ENCODE measurements at places on chromosomes 11 and 22.
A peak's percentile ranks its signal among the peaks of the same experiment; 100 is the strongest.

DNA sequence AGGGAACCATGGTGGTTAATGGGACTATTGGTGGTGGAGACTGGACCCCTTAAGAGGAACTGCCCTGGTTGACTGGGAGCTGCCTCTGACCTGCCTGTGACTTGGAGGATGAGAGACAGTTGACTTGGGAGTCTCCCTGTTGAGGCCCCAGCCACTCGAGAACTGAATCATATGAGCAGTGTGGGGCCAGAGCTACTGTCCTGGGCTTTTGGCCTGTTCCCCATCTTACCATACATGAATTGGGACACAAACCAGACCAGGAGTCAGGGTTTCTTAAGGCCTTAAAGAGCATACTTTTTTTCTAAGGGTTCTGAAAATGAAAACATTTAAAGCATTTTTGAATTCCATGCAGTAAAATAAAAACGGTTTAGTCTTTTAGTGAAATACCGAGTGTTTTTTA, 92.8 kb downstream of the TEAD1 start:
- DNase-seq: no peak

GRCh38 chr11:74459584-74459983, 7.8 kb downstream of the KCNE3 start:
- no peak for DNase-seq

- no peak for DNase-seq
Measured at GRCh38 chr11:35344681-35345574, 74.4 kb downstream of the SLC1A2 start.

GRCh38 chr11:85276332-85276731, 350.8 kb downstream of the DLG2 start:
- DNase-seq: no peak

DNA sequence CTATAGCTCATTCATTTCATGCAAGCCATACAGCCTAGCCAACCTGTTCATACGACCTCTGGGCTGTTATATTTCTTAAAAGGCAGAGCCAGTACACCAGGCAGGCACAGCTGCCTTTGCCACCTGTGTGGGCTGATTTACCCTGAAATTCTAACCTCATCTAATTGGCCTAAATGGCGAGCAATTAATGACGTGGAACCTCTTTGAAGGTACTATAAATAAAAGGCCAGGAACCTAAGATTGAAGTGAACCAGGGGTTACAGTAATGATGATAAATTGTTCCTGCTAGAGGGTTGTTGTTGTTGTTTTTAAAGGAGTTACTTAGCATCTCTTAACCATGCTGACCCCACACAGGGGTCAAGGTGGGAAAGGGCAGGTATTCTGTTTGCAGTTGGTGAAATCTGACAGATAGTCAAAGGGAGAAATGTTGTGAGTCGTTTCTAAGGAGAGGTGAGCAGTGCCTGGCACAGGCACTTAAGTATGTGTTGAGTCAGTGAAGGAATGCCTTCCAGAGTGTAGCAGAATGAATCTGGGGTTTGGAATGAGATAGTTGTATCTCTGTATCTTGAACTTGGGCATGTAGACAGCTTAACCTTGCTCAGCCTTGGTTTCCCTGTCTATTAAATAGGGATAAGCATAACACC, 213.5 kb upstream of the NAV2 start:
- no peak for DNase-seq

GRCh38 chr11:19441752-19442553, 201.2 kb upstream of the E2F8 start:
- DNase-seq: no peak

DNA sequence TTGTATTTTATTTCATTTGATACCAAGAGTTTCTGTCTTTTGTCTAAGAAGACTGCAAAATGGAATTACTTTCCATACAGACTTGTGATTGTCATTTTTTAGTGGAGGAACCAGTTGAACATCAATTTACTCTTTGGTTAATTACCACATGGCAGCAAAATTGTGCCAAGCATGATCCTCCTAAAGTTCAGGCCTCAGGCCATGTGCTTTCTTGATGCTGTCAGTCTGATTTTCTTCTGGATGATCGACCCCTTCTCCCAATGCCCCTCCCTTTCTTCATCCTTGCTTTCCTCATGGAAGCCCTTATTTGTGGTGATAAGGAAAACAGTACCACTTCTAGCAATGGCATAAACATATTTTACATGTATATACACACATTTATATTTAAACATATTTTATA, 76.2 kb downstream of the SVIP start:
- DNase-seq: no peak

DNA sequence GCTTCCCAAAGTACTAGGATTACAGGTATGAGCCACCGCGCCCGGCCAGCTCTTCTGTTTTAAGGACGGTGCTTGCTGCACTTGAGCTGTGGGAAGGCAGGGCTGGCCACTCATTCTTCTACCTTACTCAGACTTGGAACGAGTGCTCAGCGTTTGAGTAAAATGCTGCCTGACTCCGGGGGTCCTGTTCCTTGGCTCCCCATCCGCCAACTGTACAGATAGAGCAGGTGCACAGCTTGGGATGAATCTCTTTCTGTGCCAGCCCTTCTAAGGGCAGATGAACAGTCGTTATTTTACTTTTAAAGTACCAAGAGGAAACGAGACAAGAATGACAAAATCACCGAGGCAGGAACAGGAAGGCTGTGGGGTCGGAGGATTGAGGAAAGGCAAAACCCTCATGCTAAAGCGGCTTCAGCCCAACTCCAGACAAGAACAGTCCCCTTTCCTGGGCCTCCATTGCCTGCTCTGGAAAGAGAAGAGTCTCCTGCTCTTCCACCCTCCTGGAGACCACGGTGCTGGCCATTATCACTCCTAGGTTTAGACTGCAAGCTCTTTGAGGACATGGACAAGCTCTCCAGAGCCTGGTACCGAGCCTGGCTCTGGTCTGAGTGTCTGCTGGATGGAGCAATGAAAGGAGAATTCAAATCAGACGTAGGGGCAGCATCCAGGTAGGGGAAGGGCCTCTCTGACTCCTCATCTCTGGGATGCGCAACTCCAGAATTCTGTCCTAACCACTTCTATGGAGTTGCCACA, 1.1 kb upstream of the SUN2 start:
- no peak for DNase-seq

DNA sequence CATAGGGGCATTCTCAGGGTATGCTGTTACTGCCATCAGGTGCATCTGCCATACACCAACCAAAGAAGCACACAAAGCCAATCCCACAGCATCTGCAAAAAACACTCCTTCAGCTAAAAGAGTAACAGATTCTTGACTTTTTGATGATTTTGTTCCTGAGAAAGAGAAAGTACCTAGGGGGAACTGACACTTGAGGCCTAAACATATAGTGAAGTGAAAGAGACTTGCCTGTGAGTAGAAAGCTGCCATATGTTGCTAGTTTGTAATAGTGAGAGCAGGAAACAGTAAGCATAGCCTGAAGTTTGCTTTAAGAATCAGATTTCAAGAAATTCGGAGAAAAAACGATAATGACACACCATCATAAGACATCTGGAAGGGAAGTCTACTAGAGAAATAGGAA, 97.9 kb upstream of the CTSC start:
- DNase-seq: no peak

- DNase-seq: no peak
Measured at GRCh38 chr22:17733466-17733865, 40.8 kb downstream of the BID start.

DNA sequence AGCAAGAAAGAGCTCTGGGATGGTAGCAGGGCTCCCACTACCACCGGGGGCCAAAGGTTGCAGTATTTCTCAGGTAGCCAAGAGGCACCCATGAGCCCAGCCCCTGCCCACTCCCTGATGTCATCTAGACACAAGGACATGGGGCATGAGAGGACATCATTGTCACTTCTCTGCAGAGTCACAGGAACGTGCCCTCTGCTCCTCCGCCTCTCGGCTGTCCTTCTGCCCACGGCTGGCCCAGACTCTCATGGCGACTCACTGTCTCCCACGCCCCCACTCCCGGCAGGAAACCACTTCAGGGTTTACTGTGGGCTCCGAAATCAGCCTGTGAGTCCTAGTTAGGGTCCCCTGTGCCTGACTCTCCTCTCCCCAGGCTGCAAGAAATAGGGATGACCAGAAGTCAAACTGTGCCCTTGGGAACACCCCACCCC, 1.8 kb upstream of the GAL start:
- DNase-seq: no peak

DNA sequence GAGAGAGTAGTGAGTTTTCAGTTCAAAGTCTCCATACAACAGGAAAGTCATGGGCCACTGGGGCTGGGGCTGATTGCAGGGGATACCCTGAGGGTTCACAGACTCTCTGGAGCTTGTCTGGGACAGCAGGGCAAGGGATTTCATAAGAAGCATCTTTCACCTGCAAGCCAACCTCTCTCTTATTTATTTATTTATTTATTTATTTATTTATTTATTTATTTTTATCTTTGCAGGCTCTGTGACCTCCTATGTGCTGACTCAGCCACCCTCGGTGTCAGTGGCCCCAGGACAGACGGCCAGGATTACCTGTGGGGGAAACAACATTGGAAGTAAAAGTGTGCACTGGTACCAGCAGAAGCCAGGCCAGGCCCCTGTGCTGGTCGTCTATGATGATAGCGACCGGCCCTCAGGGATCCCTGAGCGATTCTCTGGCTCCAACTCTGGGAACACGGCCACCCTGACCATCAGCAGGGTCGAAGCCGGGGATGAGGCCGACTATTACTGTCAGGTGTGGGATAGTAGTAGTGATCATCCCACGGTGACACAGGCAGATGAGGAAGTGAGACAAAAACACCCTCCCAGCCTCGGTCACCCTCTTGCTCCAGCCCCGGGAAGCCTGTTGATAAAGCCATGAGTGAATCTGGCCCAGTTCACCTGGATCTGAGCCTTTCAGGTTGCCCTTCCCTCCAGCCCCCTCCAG, 68.4 kb downstream of the GGTLC2 start:
- no peak for DNase-seq

- DNase-seq: peak; percentile 67
Measured at GRCh38 chr11:17384002-17384511, 4.4 kb downstream of the KCNJ11 start.

DNA sequence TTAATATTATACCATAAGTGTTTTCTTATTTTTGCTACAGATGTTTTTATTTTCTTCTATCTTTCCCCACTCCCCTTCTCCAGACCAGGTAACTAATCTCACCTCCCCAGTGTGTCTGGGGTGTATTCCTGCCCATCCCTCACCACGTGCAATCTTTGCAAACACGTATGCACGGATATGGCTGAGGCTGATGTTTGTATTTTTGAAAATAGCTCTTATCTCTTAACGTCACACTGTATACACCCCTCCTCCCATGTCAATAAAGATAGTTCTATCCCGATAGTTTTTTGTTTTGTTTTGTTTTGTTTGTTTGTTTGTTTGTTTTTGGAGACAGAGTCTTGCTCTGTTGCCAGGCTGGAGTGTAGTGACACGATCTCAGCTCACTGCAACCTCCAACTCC, 127.5 kb downstream of the FBXO7 start:
- DNase-seq: no peak

DNA sequence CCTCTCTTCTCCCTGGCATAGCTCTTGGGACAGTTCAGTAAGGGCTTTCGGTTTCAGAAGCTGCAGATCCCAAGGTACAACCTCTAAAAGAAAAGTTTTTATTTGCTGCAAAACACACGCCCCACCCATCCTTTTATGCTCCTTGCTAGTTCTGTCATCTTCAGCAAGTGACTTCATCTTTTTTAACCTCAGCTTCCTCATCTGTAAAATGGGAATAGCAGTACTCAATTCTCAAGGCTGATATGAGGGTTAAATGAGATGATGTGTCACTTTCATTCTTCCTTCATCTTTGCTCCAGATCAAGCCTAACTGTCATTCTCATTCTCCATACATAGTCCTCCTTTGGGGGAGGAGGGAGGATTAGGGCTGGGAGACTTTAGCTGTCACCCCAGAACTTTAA, 90.0 kb upstream of the ALX4 start:
- no peak for DNase-seq

GRCh38 chr11:134343646-134344045, 11.9 kb downstream of the GLB1L2 start:
- DNase-seq: no peak

GRCh38 chr11:47916361-47916841, 64.0 kb upstream of the PTPRJ start:
- no peak for DNase-seq

- no peak for DNase-seq
Measured at GRCh38 chr11:36427079-36427478, 83.0 kb downstream of the TRAF6 start.

DNA sequence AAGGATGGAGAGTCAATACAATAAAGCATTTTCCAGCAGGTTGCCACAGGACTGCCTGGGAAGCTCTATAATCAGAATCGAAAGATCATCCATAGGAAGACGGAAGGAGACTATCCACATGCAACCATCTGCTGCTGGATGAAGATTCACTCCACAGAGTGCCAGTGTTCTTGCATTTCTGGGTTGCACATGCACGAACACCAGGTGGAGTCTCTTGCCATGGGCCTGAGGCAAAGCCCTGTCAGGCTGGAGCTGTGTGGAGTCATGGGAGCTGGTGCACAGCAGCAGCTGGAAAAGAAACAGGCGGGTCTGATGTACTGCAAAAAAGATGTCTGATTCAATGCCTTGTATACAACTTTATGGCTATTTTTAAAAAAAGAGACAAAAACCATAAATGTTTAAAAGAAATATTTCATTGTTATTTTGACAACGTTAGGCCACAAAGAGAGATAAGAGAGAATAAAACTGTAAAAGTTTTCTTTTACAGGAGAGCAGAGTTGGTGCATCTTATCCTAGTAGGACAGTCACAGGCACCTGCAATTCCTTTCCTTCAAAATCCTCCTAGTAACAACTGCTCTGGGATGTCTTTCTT, 12.9 kb upstream of the FAT3 start:
- no peak for DNase-seq

DNA sequence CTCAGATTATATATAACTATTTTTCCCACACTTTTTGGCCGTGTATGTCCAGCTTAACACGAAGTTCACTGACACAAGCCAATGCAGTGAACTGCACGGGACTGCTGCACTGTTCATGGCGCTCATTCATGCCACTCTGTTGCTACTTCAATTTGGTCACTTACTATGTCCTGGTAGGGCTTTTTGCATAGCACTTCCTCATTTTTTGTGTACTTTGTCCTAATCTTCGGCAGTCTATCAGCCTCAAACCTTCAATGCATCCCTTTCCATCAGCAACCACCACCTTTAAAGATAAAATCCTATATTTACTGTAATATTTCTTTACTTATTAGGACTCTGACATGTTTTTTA, 18.7 kb upstream of the ARHGAP32 start:
- no peak for DNase-seq

- no peak for DNase-seq
Measured at GRCh38 chr11:73991471-73992006, 8.9 kb upstream of the UCP2 start.

DNA sequence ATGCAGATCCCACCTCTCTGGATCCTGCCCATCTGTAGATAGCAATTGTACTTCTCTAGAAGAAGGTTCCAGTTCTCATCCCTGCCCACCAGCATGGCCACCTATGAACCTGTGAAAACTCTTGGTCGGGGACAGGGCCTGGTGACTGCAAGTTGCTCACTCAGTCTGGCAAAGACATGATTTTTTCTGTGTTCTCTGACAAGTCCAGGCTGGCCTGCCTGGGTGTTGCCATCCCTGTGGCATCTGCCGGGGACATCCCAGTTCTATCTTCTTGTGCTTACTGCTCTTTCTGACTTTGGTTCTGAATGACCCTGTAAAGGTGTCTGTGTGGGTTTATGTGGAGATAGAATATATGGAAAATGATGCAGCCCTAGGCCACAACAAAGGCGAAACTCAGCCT, 545.8 kb downstream of the INSC start:
- DNase-seq: no peak

Measured in T-cell (primary cell).